Fibroblast of lung (primary cell): ENCODE measurements at places on chromosomes 12 and 14. TPM values are rescaled to one million over a fixed set of nuclear protein-coding genes. Genes with fewer than 3 reads are reported as not detected.

Gene KRT6C
- total RNA-seq, result not detected in 2 replicates

Gene NKX2-1
- not detected in 2 replicates for total RNA-seq

Gene PTPN6
- total RNA-seq, result 0.26 TPM in 1 of 2 replicates, not detected in the other

Gene ZC2HC1C
- 1.5 and 1.8 TPM in 2 replicates for total RNA-seq

Gene GPATCH2L
- total RNA-seq, result 36.2 and 50.5 TPM in 2 replicates

Gene SLC38A4
- total RNA-seq, result 1.8 and 6.1 TPM in 2 replicates

Gene AGAP2
- under 0.01 and 0.17 TPM in 2 replicates for total RNA-seq

Gene GPHB5
- not detected in 2 replicates for total RNA-seq

Gene GARIN6
- not detected in 2 replicates for total RNA-seq

Gene CCND2
- 35.2 and 37.3 TPM in 2 replicates for total RNA-seq

Gene MVK
- 10.0 and 22.1 TPM in 2 replicates for total RNA-seq

Gene IGF1
- total RNA-seq, result 0.83 and 1.3 TPM in 2 replicates
